ENCODE measurements at places on chromosomes 12 and 14.
A peak's percentile ranks its signal among the peaks of the same experiment; 100 is the strongest.

- DNase-seq = no peak
Measured at GRCh38 chr14:74886001-74886400, 4.3 kb downstream of the DLST start.

- DNase-seq = no peak
Measured at GRCh38 chr14:96960598-96961116, 163.5 kb downstream of the VRK1 start.

DNA sequence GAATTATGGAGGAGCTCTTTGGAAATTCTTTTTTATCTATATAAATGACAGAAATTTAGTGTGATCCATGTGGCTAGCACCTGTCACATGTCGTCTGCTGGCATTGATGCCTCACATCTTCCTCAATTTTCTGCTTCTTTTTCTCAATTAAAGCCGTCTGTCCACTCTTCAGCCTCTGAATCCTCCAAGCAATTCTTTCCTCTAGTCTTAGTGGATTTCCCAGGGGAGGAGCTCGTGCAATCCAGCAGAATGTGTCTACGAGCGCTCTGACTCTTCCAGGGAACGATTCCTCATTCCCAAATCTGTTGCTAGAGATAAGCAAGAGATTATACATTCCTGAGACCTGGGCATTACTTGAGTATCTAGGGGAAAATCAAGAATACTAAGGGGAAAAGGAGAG is 176.6 kb downstream of the EMP1 start:
- no peak for DNase-seq

- no peak for DNase-seq
Measured at GRCh38 chr12:90589956-90590355, 365.0 kb downstream of the CCER1 start.

DNA sequence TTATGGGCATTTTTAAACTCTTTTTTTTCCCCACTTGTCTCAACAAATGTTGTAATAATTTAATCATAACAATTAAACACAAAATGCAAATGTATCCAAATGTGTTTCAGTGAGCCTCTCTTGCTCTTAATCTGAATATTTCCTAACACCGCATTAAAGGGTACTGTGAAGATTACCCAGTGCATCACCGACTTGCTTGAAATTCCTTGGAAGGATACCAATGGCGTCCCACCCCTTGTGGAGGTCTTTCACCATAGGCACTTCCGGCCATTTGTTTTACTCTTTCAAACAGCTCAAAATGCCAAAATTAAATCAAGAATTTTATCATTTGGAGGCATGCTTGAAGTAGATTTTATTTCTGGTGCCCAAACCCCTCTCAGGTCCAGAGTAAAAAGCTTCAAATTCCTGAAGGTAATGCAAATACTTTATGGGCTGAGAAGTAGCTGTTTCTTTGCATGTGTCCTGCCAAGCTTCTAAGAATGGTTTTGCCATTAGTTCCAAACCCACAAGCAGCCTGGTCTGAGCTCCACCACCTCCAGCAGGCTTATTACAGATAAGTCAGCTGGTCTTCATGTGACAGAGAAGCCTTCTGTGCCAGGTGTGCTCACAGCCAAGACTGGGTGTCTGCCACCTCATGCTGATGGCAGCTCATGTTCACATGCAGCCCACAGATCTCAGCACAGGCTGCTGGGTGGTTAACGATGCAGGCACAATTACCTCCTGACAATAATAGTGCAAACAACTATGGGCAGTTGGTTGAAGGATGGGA is 16.4 kb upstream of the NUDT4 start:
- peak; percentile 47 for DNase-seq

- DNase-seq = no peak
Measured at GRCh38 chr14:58119381-58119780, 32.6 kb downstream of the ARMH4 start.

DNA sequence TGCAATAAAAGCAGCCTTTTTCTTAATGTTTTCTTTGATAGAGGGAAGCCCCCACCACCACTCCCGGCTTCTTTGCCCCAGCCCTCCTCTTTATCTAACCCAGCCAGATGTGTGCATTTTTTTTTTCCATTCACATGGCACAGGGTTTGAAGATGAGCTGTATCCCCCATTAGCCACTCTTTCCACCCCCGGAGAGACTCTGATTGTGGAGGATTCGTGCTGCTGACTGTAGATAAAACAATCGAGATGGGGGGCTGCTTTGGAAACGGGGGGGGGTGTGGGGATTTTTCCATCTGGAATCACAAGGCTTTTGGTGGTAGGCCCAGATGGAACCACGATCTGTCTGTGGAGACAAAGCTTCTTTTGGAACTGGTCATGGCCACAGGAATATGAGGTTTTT is 46.2 kb upstream of the VASH1 start:
- no peak for DNase-seq

- DNase-seq = peak; percentile 10
Measured at GRCh38 chr14:81946834-81947798, 413.5 kb upstream of the SEL1L start.

- DNase-seq = no peak
Measured at GRCh38 chr12:123916729-123917128, 55.9 kb downstream of the CCDC92 start.

DNA sequence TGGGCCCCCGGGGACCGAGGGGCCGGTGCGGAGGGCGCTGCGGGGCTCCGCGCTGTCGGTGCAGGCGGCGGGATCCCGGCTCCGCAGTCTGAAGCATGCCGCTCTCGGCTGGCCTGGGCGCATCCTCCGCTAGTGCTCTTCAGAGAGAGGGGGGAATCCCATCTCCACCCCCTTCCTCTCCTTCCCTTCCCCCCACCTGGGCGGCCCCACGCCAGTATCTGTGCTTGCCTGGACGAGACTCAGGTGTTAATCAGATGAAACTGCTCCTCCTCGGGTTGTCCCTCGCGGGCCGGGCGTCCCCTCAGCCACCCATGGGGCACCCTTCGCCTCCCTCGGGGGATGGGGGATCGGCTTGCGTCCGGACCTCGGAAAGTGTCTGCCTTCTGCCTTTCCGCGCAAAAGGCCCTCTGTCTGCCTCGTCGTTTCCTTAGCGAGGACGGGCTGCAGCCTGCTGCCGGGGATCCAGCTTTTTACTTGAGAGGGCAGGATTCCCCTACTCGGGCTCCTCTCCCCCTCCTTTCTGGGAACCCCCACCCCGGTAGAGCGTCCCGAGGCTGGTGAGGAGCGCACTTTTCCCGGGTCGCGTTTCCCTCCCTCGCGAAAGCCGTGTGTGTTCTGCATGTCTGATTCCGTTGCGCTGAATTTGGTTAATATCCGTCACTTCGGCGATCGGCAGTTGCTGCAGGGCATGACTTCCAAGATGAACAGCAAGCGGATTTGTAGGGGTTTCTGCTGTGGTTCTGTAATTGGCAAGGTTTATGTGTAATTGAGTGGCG is 1.1 kb downstream of the GPHN start:
- DNase-seq = peak; percentile 43

DNA sequence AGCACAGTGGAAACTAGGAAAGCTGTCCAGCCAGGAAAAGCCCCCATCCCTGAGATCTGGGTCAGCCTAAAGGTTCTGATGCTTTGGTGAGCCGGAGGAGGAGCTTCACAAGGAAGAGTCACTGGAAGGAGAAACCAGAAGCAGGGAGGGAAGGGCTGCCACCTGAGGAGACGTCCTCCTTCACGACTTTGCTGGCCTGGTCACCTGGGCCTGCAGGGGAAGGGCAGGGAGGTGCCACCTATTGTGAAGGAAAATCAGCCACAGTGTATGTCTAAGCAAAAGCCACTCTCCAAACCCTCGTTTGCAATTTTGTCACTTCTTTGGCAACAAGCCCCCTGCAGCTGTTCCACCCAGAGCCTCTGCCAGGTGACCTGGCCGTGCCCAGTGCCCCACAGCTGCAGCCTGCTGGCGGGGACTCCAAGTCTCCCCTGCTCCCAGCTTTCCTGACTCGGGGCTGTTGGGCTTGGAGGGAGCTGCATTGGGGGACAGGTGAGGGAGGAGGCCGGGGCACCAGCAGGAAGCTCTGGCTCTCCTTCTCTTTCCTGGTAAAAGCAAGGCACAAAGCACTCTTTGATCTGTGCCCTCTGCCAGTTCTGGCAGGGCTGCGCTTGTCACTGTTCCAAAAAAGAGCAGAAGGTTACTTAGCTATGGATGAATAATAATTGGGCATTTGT is 120.9 kb upstream of the BCL2L14 start:
- DNase-seq = no peak

DNA sequence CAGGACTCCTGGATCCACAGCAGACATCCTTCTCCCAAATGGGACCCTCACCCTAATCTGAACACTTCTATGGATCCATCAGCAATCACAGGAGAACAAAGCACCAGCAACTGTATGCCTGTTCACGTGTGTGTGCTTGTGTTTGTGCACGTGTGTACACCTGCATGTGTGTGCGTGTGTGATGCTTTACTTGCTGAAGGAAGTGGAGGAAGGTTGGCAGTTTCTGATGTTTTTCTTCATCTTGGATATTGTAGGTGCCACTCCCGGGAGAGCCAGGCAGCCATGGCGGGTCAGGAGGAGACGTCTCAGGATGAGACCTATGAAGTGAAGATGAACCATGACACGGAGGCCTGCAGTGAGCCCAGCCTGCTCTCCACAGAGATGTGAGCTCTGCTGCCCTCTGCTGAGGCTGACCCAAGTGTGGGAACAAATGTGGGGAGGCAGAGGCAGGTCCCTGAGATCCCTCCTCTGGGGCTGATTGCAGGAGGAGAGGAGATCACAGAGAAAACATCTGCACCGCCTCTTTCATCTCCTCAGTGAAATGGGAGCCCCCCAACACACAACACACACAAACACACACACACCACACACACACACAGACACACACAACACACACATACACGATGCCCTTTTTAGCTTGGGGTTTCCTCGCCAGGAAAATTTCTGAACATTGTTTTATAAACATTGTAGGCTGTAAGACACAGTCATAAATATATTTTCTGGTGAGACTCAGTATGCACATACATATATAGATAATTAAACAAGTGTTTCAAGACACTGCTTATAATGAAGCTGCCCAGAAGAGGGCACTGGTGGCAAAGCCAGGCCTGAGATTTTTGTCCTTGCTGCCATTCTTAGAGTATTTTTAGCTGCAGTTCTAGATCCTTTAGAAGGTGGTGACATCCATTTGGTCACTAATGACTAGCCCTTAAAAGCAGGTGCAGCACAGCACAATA is 112.2 kb upstream of the FKBP4 start:
- peak; percentile 71 for DNase-seq

- peak; percentile 78 for DNase-seq
Measured at GRCh38 chr14:91138511-91139359, 24.9 kb downstream of the DGLUCY start.

DNA sequence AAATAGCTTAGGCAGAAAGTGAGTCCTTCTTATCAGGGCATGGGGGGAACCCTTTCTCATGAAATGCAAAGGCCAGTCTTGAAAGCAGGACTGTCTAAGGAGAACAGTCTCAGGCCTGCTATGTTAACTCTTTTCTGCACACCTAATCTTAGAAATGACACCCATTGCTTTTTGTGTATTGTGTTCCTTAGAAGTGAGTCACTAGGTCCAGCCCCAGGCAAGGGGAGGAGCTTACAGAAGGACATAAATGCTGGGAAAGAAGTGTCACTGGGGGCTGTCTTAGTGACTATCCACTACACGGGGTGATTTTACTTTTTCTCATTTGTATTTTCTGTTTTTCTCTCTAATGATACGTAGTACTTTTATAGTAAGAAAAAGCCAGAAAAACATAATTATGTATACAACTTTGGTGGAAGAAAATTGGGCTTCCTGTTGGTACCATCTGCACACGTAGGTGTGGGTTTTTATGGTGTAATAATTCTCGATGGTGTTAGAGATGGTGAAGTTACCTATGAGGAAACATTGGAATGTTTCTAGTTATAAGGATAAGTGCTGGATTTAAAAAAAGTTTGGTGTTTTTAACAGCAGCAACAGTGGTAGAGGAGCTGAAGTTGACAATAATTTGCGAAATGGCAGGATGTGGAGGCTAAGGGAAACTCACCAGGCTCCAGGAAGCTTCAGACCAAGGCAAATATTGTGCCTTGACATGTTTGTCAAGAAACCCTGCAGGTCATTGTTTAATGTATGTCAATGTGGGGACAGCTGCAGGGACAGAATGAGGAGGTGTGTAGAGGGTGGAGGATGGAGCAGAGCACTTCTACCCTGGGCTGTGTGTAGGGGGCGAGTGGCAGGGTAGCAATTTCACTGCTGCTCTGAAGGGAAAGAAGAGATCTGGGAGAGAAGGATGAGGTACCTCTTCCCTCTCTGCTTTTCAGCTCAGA is 214.9 kb downstream of the KTN1 start:
- peak; percentile 37 for DNase-seq

GRCh38 chr12:131106349-131106941 is 152.7 kb downstream of the ADGRD1 start:
- no peak for DNase-seq

- no peak for DNase-seq
Measured at GRCh38 chr12:124310785-124311184, 15.9 kb downstream of the RFLNA start.

GRCh38 chr14:101827286-101827685 is 65.8 kb downstream of the PPP2R5C start:
- no peak for DNase-seq

- no peak for DNase-seq
Measured at GRCh38 chr14:77007975-77008421, 20.5 kb downstream of the IRF2BPL start.

DNA sequence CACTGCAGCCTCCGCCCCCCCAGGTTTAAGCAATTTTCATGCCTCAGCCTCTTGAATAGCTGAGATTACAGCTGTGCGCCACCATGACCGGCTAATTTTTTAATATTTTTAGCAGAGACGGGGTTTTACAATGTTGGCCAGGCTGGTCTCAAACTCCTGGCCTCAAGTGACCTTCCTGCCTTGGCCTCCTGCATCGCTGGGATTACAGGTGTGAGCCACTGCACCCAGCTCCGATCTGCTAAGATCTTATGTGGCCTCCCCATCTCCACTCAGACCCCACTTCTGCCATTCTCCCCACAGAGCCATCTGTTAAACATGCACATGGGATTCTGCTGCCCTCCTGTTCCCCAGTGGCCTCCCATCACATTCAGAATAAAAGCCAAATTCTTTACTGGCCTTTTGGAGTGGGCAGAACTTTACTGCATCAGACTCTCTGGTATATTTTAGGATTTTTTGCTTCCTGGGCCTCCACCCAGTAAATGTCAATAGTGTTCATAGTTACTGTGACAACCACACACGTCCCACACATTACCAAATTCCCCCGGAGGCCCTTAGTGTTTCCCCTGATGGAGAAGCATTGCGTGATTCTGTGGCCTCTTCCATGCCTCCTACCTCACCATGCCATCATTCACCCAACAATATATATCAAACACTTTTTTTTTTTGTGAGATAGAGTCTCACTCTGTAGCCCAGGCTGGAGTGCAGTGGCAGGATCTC is 96.3 kb downstream of the PTPN11 start:
- DNase-seq = no peak

- DNase-seq = peak; percentile 81
Measured at GRCh38 chr12:99259040-99259934, 388.3 kb upstream of the GARIN6 start.

Data from A673 (cell line).